Stomach (tissue), 19 donors: ENCODE measurements at places on chromosomes 2 and 18. TPM values are rescaled to one million over a fixed set of nuclear protein-coding genes. Genes with fewer than 3 reads are reported as not detected.

The CCDC68 gene
- 40.0 TPM for total RNA-seq

The ERBB4 gene
- total RNA-seq: not detected

The TUBB6 gene
- 333 TPM for total RNA-seq

The PDE1A gene
- 0.58 TPM for total RNA-seq

The ITGB6 gene
- total RNA-seq: 2.3 TPM

The GKN2 gene
- 221 TPM for total RNA-seq

The POTEJ gene
- total RNA-seq: not detected

The TXNDC2 gene
- total RNA-seq: not detected

The EVA1A gene
- 2.4 TPM for total RNA-seq

The CENPA gene
- not detected for total RNA-seq

The GALNT3 gene
- 80.8 TPM for total RNA-seq

The FAM124B gene
- total RNA-seq: 0.72 TPM

The DOK6 gene
- total RNA-seq: 10.1 TPM
